NCI-H460 (cell line): ENCODE measurements at places on chromosomes 1 and 21. TPM values are rescaled to one million over a fixed set of nuclear protein-coding genes. Genes with fewer than 3 reads are reported as not detected.

RNU1-4 gene
- total RNA-seq, result under 0.01 TPM in 2 replicates

CD1E gene
- total RNA-seq, result not detected in 2 replicates

LCE3E gene
- total RNA-seq, result not detected in 2 replicates

GRCh38 chr1:111275079-111275478, 15.6 kb upstream of the CHIA start:
- DNase-seq, result no peak

- no peak for DNase-seq
These were observed 276.2 kb downstream of the NEGR1 start for GRCh38 chr1:72006092-72006491.
